NCI-H345 (cell line): ENCODE measurements at places on chromosomes 3 and 15.

DNA sequence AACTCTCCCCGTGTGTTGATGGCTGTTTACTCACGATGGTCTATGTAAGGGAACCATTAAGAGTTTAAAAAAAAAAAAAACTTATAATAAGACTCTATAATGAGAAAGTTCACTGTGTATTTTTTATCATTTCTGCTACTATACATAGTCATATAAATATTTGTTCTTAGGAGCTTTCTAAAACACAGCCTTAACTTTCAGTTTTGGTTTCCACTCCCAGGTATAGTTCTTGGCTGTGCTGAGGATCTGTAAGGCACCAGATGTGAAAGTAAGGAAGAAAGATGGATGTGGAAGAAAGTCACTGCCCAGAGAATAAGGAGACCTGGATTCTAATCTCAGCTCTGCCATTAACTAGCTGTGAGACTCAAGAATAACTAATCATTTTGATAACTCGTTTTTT, 101.9 kb upstream of the THBS1 start:
- no peak for DNase-seq

- DNase-seq = no peak
Observed at GRCh38 chr15:101372960-101373525, 78.0 kb upstream of the SNRPA1 start.

GRCh38 chr15:35566991-35567390, 21.0 kb upstream of the DPH6 start:
- no peak for DNase-seq

GRCh38 chr15:89136078-89136806, 48.0 kb downstream of the ABHD2 start:
- no peak for DNase-seq

- no peak for DNase-seq
Observed at GRCh38 chr15:68730471-68730919, 90.2 kb downstream of the ANP32A start.

DNA sequence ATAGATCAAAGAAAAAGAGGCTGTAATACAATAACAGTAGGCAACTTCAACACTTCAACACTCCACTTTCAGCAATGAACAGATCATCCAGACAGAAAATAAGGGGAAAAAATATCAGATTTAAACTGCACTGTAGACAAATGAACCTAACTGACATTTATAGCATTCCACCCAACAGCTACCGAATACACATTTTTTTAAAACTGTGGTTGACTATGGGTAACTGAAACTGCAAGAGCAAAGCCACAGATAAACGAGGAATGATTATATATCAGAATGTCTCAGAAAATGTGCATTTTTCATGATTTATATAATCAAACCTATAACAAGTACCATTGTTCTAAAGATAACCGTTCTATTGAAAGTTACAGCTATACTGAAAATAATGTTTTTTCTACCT, 514.9 kb upstream of the DPPA4 start:
- DNase-seq = no peak

DNA sequence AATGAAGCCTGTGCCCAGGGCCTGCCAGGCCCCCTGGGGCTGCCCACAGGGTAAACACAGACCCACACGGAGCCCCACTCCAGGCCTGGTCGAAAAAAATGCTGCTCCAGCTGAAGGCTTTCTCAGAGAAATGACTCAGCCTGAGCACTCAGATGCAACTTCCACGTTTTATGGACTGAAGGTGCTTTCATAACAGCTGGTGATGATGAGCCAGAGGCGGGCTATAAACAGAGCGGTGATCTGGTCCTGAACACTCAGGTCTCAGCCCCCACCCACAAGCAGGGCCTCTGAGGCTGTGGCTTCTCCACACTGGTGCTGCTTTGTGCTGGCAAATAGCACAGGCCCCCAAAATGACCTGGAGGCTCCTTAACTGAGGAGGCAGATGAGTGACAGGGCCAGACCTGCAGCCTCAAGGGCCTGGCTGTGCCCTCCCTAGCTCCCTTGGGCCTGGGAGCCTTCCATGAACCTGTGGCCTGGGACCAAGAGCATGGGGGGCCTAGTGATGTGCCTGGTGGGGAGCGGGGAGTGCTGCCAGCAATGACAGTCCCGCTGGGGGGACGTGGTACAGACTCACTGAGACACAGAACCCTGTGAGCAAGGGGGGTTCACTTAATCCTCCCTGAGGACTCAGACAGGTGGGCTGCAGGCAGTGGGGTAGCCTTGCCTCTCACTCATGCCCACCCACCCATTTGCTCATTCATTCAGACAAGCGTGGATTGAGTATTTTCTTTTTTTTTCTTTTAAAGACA, 23.0 kb upstream of the FURIN start:
- DNase-seq = peak; percentile 52

DNA sequence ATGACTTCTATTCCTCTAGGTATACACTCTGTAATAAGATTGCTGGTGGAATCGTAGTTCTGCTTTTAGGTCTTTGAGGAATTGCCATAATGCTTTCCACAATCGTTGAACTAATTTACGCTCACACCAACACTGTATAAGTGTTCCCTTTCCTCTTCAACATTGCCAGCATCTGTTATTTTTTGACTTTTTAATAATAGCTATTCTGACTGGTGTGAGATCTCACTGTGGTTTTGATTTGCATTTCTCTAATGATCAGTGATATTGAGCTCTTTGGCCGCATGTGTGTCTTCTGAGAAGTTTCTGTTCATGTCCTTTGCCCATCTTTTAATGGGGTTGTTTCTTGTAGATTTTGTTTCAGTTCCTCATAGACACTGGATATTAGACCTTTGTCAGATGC, 12.8 kb downstream of the NXPE3 start:
- DNase-seq = no peak

GRCh38 chr15:70132571-70132970, 34.9 kb upstream of the TLE3 start:
- DNase-seq = no peak

DNA sequence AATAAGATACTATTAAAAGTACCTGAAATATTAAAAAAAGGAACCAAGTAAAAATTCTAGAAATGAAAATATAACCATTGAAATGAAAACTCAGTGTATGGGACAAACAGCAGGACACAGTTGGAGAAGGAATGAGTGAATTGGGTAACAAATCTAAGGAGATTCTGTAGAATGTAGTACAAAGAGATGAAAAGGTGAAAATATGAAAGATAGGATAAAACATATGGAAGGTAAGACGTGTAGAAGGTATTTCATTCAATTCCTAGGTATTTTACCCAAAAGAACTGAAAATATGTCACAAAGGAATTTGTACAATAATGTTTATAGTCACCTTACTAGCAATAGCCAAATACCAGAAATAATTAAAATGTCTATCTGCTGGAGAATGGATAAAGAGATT, 82.9 kb upstream of the CCNL1 start:
- no peak for DNase-seq

DNA sequence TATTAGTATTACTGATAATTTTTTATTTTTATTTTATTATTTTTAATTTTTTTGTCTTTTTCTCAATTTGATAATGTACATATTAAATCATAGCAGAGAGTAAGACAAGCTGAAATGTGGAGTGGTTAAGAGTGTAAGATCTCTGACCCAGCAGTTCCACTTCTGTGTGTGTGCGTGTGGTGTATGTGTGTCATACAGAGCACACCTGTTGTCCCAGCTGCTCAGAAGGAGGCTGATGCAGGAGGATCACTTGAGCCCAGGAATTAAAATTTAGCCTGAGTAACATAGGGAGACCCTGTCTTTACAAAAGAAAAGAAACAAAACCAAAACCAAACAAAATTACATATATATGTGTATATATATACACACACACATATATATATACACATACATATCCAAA, 1.4 kb upstream of the CIDEC start:
- no peak for DNase-seq

GRCh38 chr3:58388550-58389091, 45.0 kb downstream of the PDHB start:
- DNase-seq = no peak

- no peak for DNase-seq
Observed at GRCh38 chr3:28376424-28376823, 27.8 kb upstream of the AZI2 start.

DNA sequence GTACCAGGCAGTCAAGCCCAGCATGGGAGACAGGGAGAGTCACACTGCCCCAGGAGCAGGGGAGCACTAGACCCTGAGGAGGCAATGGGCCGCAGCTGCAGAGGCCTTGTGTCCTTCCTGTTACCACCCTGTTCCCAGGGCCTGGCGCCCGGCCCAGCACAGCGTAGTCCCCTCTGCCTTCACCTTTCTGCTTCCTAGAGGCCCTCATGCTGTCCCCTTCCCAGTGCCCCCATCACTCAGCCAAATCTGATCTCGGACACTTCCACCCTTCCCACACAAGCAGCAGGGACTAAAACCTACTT, 6.9 kb upstream of the TBC1D2B start:
- no peak for DNase-seq

- DNase-seq = no peak
Observed at GRCh38 chr3:168645180-168645579, 549.5 kb upstream of the GOLIM4 start.

- DNase-seq = no peak
Observed at GRCh38 chr3:24704496-24704895, 209.8 kb upstream of the THRB start.

DNA sequence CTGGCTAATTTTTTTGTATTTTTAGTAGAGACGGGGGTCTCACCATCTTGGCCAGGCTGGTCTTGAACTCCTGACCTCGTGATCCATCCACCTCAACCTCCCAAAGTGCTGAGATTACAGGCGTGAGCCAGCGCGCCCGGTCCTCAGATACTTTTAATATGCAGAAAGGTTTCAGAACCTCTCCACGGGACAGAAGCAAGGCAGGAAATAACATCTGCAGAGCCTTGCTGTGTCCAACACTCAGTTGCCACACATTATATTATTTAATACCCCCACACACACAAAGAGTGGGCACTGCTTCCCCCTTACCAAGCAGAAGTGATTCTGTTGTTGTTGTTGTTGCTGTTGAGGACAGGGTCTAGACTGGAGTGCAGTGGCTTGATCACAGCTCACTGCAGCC, 28.0 kb downstream of the OSBPL10 start:
- no peak for DNase-seq

- DNase-seq = no peak
Observed at GRCh38 chr15:47599806-47600205, 117.5 kb upstream of the SEMA6D start.

- DNase-seq = no peak
Observed at GRCh38 chr3:171935261-171936123, 92.3 kb downstream of the TMEM212 start.

DNA sequence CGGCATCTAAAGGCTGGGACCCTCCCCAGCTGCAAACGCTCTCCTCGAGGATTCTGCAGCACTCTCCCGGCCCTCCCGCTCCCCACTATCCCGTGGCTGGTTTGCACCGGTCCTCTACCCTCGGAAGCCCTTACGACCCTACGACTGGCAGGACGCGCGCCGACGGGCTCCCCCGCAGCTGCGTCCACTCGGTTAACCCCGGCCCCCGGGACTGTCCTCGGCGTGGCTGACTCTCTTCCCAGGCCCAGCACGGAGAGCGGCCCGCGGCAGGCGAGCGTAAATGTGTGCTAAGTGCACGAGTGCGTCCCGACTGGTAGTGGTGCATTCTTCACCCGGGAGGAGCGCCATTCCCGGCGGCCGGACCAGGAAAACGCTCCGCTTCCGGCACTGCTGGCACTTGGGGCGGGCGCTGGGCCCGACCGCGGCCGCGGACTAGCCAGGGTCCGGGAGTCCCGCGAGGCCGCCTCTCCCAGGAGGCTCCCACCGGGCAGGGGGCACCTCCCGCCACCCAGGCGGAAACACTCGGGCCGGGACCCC, 508 bp downstream of the GORASP1 start:
- DNase-seq = no peak
